Endothelial cell of coronary artery (primary cell): ENCODE measurements at places on chromosomes 7 and 10. TPM values are rescaled to one million over a fixed set of nuclear protein-coding genes. Genes with fewer than 3 reads are reported as not detected.

Gene ACADSB
- total RNA-seq: 3.2 and 3.9 TPM in 2 replicates

Gene AKR1E2
- total RNA-seq: 7.1 and 16.5 TPM in 2 replicates

Gene EIF3B
- 232 and 247 TPM in 2 replicates for total RNA-seq

Gene PSD
- 0.09 and 0.28 TPM in 2 replicates for total RNA-seq

Gene CHAT
- total RNA-seq: not detected in 2 replicates

Gene PTF1A
- total RNA-seq: not detected in 2 replicates

Gene RPEL1
- total RNA-seq: under 0.01 TPM in 1 of 2 replicates, not detected in the other

Gene PLXDC2
- total RNA-seq: under 0.01 and 2.4 TPM in 2 replicates

Gene MYL7
- not detected in 2 replicates for total RNA-seq

Gene PDE6C
- not detected in 2 replicates for total RNA-seq

Gene AS3MT
- total RNA-seq: 0.09 and 1.5 TPM in 2 replicates

Gene NUTM2D
- total RNA-seq: 0.75 and 0.81 TPM in 2 replicates

Gene TMEM196
- total RNA-seq: not detected in 2 replicates

Gene DGKI
- 0.36 and 1.0 TPM in 2 replicates for total RNA-seq

Gene UBE3C
- 83.9 and 95.1 TPM in 2 replicates for total RNA-seq

Gene NANOS1
- 0.18 and 0.85 TPM in 2 replicates for total RNA-seq

Gene GIMAP7
- total RNA-seq: 16.2 and 41.9 TPM in 2 replicates

Gene TMEM184A
- total RNA-seq: 0.19 TPM in 1 of 2 replicates, not detected in the other

Gene DCLRE1C
- 5.7 and 8.3 TPM in 2 replicates for total RNA-seq

Gene CYP3A4
- not detected in 2 replicates for total RNA-seq

Gene C10orf67
- not detected in 2 replicates for total RNA-seq

Gene DUSP5
- 19.5 and 21.7 TPM in 2 replicates for total RNA-seq

Gene HOXA13
- total RNA-seq: not detected in 2 replicates

Gene LIPJ
- under 0.01 TPM in 1 of 2 replicates, not detected in the other for total RNA-seq

Gene ADD3
- total RNA-seq: 24.3 and 37.5 TPM in 2 replicates

Gene CABCOCO1
- total RNA-seq: 0.18 TPM in 1 of 2 replicates, not detected in the other

Gene PNLIPRP3
- total RNA-seq: not detected in 2 replicates

Gene LCOR
- 16.9 and 19.3 TPM in 2 replicates for total RNA-seq

Gene ASNS
- 3.6 and 28.3 TPM in 2 replicates for total RNA-seq

Gene UBN2
- total RNA-seq: 3.1 and 5.0 TPM in 2 replicates

Gene OR2A12
- total RNA-seq: not detected in 2 replicates

Gene AQP1
- 14.2 TPM in 2 replicates for total RNA-seq

Gene ASB15
- not detected in 2 replicates for total RNA-seq

Gene DRGX
- not detected in 2 replicates for total RNA-seq

Gene CRHR2
- total RNA-seq: not detected in 2 replicates

Gene SLC26A5
- not detected in 2 replicates for total RNA-seq

Gene CEP55
- 18.3 and 42.4 TPM in 2 replicates for total RNA-seq

Gene NRG3
- total RNA-seq: 0.19 TPM in 1 of 2 replicates, not detected in the other

Gene CACNA2D1
- 20.2 and 49.0 TPM in 2 replicates for total RNA-seq
